ENCODE measurements at places on chromosomes 12 and 14.
A peak's percentile ranks its signal among the peaks of the same experiment; 100 is the strongest.

DNA sequence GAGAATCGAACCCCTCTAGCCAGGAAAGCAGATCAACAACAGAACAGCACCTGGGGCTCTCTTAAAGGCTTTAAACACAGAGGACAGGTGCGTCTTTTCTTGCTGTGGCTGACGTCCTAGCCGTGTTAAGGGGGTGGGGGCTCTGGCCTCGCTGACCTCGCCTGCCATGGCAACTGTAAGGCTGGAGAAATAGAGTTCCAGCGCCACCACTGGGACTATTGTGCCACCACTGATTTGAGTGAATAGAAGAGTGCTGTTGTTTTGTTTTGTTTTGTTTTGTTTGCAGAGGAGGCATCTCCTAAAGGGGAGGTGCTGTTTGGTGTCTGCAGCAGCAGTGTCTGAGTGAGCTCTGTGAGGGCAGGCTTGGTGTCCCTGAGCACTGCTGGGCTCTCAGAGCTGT lies 34.2 kb upstream of the PRMT8 start:
- ATAC-seq: peak; percentile 42

DNA sequence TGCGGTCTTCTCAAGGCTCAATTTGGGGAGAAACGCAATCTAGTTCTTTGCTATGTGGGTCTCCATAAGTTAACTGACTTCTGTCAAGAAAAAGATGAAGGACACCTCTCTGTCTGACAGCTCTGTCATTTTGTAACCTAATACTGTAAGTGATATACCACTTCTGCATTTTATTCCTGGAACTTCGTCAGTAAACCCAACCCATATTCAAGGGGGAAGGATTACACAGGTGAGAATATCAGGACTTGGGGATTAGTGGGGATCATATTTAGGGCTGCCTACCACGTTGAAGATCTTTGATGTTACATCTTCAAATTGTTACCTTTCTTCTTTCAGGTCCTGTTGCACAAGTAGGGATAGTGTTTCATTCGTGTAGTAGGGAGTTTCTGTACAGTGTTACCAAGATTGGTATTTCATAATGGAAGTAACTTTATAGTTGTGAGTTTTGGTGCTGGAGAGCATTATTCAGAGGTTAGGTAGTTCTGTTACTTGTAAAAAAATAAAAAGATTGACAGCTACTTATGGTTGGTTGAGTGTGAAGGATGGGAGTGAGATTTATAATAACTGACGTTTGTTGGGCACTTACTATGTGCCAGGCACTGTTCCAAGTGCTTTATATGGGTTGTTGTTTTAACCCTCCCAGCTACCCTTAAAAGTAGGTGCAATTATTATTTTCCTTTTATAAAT lies 1.6 kb downstream of the TMEM260 start:
- no peak for ATAC-seq

- peak; percentile 20 for ATAC-seq
Observed at GRCh38 chr14:104735830-104736642, 12.0 kb downstream of the ADSS1 start.

- ATAC-seq: no peak
Observed at GRCh38 chr14:94378527-94379290, 9.7 kb downstream of the SERPINA1 start.

GRCh38 chr14:41385797-41386196 lies 220.9 kb upstream of the LRFN5 start:
- ATAC-seq: no peak

DNA sequence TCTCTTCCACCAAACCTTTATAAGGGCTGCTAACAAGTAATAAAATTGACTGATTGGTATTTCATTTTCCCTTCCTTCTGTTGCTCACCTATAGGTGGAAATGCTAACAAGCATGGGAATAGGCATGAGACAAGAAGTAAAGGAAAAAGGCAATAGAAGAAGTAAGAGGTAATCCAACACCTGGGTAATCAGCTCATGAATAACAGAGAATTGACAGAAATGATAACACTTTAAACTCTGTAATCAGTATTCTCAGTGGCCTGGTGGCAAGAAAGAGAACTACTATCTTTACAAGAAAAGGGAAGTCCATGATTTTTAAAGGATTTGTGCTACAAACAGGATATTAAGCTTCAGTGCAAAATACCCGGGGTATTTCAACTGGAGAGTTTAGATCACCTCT lies 737.8 kb downstream of the RERGL start:
- ATAC-seq: no peak
